Dermis blood vessel endothelial cell (primary cell): ENCODE measurements at places on chromosomes 2 and 18. TPM values are rescaled to one million over a fixed set of nuclear protein-coding genes. Genes with fewer than 3 reads are reported as not detected.

DNA sequence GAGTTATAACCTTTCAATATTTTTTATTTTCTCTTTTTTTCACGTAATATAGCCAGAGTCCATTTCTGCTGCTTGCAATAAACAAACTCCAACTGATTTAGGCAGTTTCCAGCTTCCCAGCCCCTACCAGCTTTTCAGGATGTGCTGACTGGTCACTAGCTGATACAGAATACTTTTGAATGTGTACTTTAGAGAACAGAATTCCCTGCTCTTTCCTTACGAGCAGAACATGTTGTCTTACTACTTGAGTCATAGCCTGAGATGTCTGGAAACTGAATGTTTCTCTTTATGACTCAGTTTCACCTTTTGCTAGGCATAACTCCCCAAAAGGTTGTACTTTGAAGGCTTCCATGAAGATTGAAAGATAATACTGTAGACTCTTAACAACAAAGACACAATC is 44.5 kb upstream of the KCNE4 start:
- no peak for DNase-seq

GRCh38 chr2:241467777-241468475 is 40.5 kb downstream of the STK25 start:
- no peak for DNase-seq

DNA sequence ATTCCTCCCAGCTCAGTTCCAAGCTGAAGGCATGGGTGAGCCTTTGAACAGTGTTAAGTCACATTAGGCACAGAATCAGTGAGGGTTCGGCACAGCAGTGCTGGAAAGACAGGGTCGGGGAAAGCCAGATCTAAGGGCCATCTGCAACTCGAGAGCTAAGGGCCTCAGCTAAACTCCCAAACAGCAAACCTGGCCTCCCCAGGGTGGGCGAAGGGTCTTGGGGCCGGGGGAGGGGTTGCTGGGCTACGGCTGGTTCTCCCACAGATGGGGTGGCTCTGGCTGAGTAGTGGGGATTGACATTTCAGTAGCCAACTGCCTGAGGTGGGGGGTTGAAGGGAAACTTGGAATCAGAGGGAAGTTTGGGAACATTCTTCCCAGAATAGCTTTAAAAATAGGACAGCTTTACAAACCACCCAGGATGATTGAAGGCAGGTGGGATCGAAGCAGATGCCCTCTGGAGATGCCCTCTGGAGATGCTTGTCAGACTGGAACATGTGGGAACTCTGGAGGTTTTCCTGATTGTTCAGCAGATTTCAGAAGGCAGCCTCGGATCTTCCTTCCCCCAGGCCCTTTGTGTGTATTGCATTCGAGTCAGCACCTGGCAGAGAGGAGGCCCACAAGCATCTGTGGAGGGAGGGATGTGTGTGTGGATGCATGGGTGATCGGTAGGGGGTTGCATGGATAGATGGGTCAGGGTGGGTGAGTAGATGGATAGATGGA is 156.4 kb downstream of the SMAD7 start:
- DNase-seq, result no peak

DNA sequence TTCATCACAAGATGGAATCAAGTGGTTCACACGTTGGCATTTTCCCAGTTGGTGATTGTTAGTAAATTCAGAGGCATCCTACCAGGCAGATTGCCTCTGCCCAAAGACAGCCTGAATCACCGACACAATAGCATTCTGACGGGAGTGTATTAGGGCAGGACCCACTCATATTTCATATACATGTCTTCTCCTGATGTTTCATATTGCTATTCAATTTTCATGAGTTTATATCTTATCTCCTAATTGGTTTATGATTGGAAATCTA is 14.5 kb upstream of the BMP10 start:
- no peak for DNase-seq

- DNase-seq, result peak; percentile 46
These were observed 19.0 kb upstream of the DUSP19 start for GRCh38 chr2:183059561-183059960.

MFSD6 gene
- total RNA-seq, result 9.9 and 10.2 TPM in 2 replicates

CD8B2 gene
- not detected in 2 replicates for total RNA-seq

- no peak for DNase-seq
These were observed 13.8 kb upstream of the TBR1 start for GRCh38 chr2:161402297-161402696.

GLI2 gene
- 0.34 TPM in 1 of 2 replicates, not detected in the other for total RNA-seq

DNA sequence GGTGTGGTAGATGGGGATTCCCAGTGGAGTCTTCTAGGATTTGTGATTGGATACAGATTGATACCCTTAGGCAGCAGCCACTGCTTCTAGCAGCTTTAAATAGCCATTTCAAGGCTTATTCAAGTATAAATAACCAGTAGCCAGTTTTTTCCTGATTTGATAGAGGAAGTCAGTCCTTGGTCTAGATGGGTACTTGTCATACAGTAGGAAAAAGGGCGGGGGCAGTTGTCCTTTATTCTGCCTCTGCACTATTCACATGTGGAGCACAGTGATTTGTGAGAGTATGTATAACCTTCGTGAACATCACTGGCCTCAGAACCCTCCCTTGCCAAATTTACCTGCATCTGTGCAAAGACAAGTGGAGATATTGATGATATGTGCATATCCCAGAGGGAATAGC is 6.8 kb downstream of the PPP1CB start:
- no peak for DNase-seq

- DNase-seq, result no peak
These were observed 274.5 kb downstream of the BCL11A start for GRCh38 chr2:60278906-60279305.

LIPG gene
- 1.9 and 54.6 TPM in 2 replicates for total RNA-seq

DNA sequence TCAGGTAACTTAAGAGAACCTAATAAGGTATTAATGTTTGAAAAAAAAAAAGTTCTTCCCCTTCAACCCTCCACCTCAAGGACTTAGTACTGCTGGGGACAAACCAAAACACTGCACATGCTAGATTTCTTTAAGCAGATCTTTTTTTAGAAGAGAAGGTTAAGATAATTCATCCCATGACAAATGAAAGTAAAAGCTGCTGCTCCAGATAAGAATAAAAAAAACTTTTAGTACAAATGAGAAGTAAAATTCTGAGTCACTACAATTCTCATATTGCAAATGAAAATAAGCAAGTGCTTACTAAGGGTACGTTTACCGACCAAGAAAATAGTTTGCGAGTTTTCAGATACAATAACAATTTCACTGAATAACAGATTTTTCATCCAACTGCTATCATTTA is 8.9 kb downstream of the STAM2 start:
- DNase-seq, result no peak

DNA sequence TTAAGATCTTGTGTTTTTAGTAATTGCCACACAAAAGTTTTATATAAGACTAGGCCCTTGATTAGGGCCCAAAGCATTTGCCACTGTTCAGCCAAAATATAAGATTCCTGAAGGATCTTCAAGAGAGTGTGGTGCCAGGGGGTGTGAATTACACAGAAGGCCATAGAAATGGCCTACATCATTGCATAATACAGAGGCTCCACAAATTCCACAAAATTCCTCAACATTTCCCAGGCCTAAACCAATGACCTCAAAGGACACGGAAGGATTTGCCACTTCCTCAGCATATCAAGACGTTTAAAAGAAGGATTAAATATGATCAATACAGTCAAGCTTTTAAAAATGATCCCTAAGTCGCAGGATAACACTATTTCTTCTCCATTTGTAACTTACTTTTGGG is 24.1 kb downstream of the COL6A3 start:
- no peak for DNase-seq

CDKL4 gene
- total RNA-seq, result 0.51 and 0.98 TPM in 2 replicates

GRCh38 chr2:27076323-27076722 is 2.1 kb upstream of the EMILIN1 start:
- no peak for DNase-seq

DNA sequence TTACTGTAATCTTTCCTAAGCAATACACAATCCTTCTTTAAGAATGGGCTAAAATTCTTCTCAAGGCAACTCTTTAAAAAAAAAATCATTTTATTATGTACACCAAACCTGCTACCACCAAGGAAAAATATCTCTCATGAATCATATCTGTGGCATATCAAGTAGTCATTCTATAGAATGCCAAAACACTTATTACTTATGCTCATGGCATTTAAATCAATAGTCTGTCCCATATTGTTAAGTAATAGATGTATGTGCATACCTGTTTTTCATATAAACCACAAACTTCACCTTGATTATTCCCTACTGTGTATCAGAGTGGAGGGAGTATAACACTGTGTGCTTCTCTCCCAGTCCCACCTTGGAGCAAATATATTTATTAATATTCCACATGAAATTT is 95.8 kb upstream of the SETBP1 start:
- no peak for DNase-seq

DNA sequence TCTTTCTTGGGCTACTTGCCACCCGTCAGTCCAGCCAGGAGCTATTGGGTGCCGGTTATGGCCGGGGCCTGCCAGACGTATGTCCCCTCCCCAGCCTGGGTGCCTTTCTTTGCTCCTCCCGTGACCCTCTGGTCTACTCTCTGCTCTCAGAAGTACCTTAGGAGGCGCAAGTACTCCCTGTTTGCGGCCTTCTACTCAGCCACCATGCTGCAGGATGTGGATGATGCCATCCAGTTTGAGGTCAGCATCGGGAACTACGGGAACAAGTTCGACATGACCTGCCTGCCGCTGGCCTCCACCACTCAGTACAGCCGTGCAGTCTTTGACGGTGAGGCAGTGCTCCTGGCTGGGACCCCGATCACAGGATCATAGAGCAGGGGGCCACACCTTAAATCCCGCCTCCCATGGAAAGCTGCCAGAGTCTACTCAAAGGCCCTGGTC is 99.5 kb downstream of the DYSF start:
- no peak for DNase-seq

- no peak for DNase-seq
These were observed 869 bp upstream of the TCF23 start for GRCh38 chr2:27147935-27148334.

GRCh38 chr2:147001061-147001460 is 843.8 kb upstream of the ACVR2A start:
- no peak for DNase-seq

DNA sequence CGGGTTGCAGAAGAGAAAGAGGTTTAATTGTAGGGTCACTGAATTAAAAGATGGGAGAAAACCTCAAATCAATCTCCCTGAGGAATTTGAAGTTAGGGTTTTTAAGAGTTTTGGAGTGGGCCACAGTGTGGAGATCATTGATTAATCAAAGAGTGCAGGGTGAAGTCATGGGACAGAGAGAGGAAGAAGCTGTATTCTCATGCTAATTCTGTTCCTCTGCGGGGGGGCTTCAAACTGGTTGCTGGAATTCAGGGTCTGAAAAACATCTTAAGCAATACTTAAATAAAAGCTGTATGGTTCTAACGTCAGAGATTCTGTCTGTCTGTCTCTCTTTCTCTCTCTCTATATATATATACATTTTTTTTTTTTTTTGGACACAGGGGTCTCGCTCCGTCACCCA is 169.8 kb upstream of the SPATS2L start:
- no peak for DNase-seq

GRCh38 chr2:69989009-69989408 is 27.6 kb upstream of the ASPRV1 start:
- DNase-seq, result no peak

PSMA8 gene
- not detected in 2 replicates for total RNA-seq

C2orf92 gene
- 0.88 and 3.4 TPM in 2 replicates for total RNA-seq

DNA sequence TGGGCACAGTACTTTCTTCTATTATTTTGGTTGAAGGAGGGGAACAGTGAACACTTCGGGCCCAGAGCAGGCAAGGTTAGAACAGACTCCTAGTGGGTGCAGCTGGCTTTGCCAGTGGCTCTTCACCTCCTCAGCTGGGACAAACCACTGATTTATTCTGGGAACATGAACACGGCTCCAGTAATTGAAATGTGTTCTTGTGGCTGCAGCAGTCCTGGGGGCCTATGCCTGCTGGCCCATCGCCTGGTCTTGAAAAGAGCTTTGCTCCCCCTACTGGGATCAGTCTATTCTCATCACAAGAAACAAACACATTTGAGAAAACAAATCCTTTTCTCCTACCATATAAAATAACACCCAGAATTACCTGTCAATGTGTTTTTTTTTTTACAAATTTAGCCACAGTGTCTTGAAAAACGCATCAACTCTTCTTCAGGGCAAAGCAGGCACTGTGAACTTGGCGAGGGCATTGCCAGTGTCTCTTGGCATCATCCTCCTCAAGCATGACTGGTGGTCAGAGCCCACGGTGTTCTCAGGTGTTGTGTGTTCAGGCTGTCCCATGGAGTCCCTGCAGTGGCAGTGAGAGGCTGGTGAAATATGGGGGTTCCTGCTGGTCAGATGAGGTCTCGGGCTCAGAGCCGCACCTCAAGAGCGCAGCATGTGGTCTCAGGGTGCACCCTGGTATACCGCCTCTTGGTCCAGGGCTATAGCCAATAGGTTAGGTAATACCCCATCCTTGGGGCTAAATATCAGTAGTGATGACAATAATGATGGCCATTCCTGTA is 51.3 kb downstream of the RNF144A start:
- DNase-seq, result no peak

CLEC4F gene
- 0.09 and 0.34 TPM in 2 replicates for total RNA-seq

DNA sequence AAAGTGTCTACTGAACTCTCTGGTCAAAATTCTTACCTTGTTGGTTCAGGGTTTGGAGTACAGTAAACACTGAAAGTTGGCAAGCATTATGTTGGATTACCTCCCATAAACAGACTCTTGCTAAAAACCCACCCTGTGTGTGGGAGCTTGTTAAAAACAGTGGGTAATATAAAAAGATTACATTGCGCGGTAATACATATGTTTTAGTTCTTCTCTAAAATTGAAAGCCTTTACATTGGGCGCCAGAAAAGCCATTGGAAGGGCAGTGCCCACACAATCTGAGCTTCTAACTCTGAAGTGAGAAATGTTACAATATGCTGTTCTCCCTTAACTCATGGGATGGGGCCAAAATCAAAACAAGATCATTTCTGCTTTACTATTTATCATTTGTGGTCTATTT is 510.7 kb downstream of the CNTNAP5 start:
- no peak for DNase-seq

- DNase-seq, result peak; percentile 43
These were observed 150.9 kb downstream of the RTP5 start for GRCh38 chr2:242020196-242021004.

- peak; percentile 75 for DNase-seq
These were observed 43.4 kb upstream of the MTCL1 start for GRCh38 chr18:8661754-8662559.

BOK gene
- 88.1 and 99.4 TPM in 2 replicates for total RNA-seq

GRCh38 chr2:133768256-133768655 is 200.0 kb upstream of the NCKAP5 start:
- no peak for DNase-seq

DNA sequence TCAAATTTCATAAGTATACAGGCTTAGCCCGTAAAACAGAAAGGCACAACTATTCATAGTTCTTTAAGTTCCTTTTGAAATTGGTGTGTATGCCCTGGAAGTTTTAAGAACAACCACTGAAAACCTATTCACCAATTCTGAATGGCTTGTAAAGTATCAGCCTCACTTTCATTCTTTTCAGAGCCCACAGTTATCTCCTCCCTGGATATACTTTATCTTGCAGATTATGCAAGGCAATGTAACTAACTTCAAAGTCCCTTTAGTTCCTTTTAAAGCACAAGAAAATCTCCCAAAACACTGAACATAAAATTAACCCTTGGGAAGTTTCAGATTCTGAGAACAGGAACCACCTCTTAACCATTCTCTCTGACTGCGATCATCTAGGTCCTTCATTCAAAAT is 1.1 kb downstream of the STRN start:
- DNase-seq, result no peak

GRCh38 chr2:14543284-14543683 is 89.2 kb upstream of the LRATD1 start:
- peak; percentile 10 for DNase-seq

- peak; percentile 20 for DNase-seq
These were observed 12.9 kb upstream of the DTNA start for GRCh38 chr18:34697233-34697632.

FBLN7 gene
- total RNA-seq, result 2.4 and 3.3 TPM in 2 replicates

KLHL41 gene
- 0.09 and 0.34 TPM in 2 replicates for total RNA-seq

RAPH1 gene
- total RNA-seq, result 38.6 and 67.8 TPM in 2 replicates
